SJSA1 (cell line): ENCODE measurements at places on chromosomes 3 and 15. TPM values are rescaled to one million over a fixed set of nuclear protein-coding genes. Genes with fewer than 3 reads are reported as not detected.

DNA sequence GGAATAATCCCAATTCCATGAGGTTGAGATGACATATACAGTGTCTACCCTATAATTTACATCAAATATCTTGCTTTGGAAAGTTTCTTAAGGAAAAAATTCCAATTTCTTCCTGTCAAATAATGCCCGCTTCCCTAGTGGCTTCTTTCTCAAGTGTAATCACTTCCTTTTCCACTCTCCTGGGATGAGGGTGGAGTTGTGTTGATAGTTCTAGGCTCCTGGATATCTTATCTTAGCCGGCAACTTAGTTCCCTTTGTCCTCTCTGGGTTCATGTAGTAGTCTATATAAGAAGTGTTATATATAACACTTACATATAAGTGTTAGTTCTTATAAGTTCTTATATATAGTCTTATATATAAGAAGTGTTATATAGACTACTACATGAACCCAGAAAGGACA lies 10.9 kb downstream of the TAGLN3 start:
- no peak for DNase-seq

Gene SLC9A9
- 0.05 TPM in 1 of 2 replicates, not detected in the other for total RNA-seq

DNA sequence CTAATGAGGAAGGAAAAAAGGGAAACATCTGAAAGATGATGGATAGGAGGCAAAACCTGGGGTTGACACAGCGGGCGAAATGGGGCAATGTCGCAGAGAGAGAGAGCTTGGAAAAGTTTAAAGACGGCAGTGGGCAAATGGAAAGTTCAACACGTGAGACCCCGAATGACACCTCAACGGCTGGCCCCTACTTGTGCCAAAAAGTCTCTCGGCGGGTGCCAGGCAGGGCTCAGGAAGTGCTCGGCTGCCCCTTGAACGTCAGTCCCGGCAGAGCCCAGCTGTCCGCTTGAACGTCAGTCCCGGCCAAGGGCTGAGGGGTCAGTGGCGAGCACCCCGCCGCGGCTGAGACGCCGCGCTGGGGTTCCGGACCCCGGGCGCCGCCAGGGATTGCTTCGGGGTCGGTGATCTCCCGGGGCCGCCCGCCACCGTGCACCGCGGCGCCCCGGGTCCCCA lies 658 bp downstream of the EOGT start:
- DNase-seq = peak; percentile 45

GRCh38 chr15:61275901-61276300 lies 46.8 kb upstream of the RORA start:
- DNase-seq = no peak

GRCh38 chr15:85408270-85408746 lies 27.9 kb downstream of the AKAP13 start:
- no peak for DNase-seq

DNA sequence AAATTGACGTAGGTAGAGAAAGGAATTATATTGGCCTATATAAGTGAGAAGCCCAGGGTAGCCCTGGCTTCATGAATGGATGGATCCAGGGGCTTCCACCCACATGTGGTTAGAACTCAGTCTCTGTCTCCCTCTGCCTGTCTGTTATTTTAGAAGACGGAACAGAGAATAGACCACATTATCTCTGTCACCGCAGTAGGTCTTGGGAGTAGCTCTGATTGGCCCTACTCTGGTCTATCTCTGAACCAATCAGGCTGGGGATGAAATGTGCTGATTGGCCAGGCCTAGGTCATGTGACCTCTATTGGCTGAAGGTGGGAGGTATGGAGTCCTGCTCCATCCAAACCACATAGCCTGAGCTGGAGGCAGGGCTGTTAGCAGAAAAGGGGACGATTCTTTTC lies 143.0 kb upstream of the PRR23C start:
- no peak for DNase-seq

Gene SMCO1
- not detected in 2 replicates for total RNA-seq

Gene LRRIQ4
- total RNA-seq = not detected in 2 replicates

Gene AADAC
- total RNA-seq = 0.34 TPM in 2 replicates

Gene SCG3
- not detected in 2 replicates for total RNA-seq

DNA sequence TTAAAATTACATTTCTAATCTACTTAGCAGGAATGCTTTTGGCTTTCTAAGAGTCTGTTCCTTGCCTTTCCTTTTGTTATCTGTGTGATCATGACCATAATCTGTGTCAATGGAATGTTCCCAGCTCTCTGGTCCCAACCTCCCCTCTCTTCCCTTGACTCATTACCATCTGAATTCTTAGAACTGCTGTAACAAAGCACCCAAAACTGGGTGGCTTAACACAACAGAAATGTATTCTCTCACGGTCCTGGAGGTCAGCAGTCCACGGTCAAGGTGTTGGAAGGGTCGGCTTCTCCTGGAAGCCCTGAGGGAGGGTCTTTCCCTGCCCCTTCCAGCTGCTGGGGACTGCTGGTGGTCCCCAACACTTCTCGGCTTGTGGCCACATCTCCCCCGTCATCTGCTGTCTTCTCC lies 81.1 kb downstream of the LRRK1 start:
- DNase-seq = peak; percentile 46

GRCh38 chr15:98976500-98976899 lies 31.1 kb downstream of the PGPEP1L start:
- DNase-seq = no peak

DNA sequence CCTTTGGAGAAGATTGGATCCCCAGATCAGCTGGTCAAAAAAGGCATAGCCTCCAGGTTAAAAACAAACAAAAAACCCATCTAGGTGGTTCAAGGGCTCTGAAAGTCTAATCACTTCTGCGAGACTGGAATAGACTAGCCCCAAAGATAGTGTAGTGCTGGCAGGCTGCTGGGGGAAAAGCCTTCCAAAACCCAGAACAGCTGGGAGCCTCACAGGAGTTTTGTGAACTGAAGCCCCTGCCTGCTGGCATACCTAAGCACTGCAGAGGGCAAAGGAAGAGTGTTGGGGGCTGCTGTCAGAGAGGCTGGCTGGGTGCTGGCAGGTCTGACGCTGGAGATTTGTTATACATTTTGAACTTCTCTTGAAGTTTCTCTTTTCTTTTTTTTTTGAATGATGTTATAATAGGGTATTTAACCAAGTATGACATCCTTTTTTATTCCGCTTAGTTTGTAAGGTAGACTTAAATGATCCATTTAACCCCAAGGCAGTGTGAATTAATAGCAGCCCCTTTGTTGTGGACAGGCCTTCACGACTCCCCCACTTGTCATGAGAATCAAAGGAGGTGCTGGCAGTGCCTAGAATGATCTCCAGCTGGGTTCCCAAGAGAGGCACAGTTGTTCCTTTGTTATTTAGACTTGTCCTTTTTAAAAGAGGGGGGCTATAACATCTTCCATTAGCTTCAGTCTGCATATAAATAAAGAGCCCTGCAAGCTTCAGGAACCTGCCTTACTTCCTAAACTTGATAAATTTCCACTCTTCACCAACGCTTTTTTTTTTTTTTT lies 53.9 kb downstream of the CRTC3 start:
- DNase-seq = no peak

GRCh38 chr3:37457378-37458065 lies 283.1 kb upstream of the LRRFIP2 start:
- DNase-seq = no peak

GRCh38 chr15:99010768-99011167 lies 3.2 kb upstream of the PGPEP1L start:
- no peak for DNase-seq

GRCh38 chr3:169769287-169770181 lies at the start of gene ACTRT3:
ACTRT3 (minus strand) TSS chr3:169769561; CDS start chr3:169769520, 41 bp downstream.
- peak; percentile 62 for DNase-seq

GRCh38 chr3:5136919-5137429 lies 14.9 kb downstream of the ARL8B start:
- no peak for DNase-seq

DNA sequence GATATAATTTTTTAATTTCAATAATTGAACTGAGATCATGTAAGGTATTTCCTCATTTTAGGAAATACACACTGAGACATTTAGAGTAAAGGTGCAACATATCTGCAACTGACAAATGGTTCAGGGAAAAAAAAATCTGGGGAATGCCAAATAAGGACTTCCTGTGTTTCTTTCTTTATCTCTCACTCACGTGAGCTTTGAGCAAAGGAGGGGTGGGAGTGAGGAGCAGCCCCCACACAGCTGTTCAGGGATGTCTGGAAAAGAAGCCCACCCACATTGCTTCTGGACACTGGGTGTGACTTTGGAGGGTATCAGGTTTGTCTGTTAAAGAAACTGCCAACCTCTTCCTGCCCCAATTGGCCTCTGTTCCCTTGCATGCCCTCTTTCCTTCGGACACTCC lies 5.6 kb upstream of the TP63 start:
- no peak for DNase-seq

GRCh38 chr15:88878720-88879184 lies 16.6 kb downstream of the HAPLN3 start:
- DNase-seq = peak; percentile 37

Gene MUC4
- total RNA-seq = not detected in 2 replicates

DNA sequence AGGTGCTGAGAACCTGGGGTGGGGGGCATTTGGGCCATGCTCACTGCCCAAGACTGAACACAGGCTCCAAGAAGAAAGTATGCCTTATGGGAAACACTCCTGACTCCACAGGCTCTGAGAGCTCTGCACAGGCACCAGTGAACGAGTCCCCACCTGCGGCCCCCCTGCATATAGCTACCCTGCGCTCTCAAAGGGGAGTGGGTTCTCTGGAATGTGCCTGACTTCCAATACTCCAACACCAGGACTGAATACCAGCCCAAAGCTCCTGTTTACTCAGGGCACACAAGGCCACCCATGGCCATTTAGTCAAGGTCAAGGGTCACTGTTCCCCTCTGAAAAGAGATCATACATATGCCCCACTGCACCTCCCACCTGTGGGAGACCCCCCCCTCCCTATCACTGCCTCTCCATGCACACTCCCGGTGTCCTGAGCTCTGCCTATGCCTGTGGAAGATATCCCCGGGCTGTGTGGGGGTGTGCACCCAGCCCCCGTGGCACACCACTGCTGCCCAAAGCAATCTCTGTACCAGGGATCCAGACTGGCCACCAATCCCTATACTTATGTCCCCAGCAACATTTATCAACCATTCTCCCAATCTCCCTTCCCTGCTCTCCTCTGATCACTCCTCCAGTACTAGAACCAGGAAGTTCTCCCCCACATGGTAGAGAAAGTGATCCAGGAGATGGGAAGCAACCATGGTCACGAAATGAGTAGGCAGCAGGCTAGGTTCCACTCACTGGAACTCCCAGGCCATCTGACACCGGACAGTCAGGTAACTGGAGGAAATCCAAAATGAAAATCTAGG lies 1.5 kb upstream of the PLXNB1 start:
- no peak for DNase-seq

DNA sequence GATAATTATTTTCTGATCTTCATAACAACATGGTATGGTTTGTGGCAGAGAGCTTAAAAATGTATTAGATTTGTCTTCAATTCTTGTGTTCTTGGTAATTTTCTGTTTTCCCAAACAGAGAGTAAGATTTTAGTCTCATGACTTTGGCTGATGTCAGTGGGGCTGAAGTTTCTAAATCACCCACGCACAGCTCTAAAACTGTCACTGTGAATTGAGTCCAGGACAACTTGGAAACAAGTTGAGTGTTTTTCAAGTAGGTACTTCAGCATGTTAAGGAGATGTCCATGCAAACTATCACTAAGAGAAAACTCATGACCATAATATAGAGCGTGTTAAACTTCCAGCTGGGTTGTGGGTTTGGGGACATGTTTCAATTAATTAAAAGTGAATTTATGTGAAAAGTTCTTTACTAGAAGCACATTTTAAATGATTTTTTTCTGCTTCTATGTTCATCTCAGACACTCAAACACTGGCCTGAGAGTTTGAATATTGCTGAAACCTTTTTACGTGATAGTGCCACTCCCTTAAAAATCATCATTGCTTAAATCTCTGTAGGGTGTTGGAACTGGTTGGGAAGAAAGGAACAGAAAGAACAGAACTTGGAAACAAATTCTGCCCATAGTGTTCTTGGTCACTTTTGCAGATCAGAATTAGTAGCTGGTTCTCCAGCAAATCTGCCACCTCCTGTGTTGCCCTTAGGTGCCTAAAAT lies 89.8 kb downstream of the KLHL25 start:
- DNase-seq = no peak

DNA sequence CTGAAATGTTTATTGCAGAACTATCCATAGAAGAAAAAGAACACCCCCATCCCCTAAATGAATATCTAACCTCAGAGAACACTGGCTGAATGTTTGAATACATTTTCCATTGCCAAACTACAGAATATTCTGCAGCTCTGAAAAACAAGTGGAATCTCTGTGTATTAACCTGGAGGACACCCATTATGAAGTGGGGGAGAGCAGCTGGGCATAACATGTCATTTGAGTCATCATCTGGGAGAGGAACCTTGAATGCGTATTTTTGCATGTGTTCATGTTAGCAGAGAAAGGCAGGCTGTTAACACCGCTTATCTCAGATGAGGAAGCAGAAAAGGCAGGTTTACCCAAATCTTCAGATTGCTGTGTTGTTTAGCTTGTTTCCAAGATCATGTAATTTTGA lies 31.5 kb downstream of the ESYT3 start:
- DNase-seq = no peak

DNA sequence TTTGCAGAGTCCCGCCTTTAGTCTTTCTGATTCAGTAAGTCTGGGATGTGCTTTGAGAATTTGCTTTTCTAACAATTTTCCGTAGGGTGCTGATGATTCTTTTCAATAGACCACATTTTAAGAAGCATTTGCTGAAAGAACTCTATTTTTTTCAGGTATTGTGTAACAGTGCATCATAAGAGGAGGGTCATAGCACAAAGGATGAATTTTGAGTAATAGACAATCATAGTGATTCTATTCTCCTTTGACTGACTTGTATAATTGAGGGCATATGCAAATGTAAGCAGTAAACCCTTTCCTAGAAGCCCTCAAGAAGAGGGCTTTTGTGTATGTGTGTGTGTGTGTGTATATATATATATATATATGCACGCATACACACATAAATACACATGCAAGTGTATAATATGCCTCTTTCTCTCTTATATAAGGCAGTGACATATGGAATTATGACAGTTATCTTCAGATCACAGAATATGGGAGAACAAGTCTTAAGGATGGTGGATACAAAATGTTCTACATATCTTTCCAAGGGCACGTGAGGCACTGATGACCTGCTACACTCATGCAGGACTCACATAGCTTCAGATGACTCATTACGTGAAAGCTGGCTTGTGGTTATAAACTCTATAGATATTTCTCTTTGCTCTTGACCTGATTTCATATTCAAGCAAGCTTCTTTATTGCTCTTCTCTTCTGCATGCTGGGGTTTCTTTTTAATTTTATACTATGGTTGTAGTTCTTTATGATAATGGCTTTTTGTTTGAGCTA lies 6.5 kb upstream of the PLSCR1 start:
- DNase-seq = no peak

DNA sequence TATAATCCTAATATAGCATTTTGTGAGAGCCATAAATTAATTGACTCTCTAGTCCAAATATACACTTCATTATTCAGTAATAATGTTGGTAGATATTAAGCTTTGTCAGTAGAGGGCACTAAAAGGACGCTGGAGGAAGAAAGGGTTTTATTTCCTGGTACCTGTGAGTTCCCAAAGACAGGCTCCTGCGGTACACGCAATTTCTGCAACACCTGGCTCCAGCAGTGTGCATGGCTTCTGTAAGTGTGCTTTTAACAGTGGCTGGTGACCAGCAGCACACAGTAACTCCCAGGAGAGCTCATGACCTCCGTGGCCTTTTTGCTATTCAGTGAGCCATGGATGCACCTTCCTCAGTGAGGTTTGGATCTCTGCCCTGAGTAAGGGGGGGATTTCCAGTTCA lies 338.3 kb upstream of the ZNF385D start:
- DNase-seq = no peak

Gene ENTPD3
- total RNA-seq = not detected in 2 replicates
